ENCODE measurements at places on chromosomes 16 and 17.

GRCh38 chr17:38560503-38561318 lies 45.0 kb downstream of the SRCIN1 start:
- no peak for DNase-seq

DNA sequence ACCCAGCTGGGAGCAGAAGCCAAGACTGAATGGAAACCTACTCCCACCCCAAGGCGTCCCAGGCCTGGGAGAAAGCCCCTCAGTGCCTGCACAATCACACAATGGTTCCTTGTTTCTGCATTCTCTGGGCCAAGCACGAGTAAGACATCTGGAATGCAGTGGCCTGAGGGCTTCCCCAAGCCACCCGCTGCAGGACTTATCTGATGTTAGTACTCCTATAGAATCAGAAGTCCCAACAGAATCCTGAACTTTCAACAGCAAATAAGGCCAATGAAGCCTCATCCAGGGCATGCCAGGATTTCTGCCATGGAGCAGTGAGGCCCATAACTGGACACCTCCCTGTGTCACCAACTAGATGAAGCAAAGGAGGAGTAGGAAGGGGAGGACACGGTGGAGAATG lies 28.6 kb downstream of the MYO18A start:
- no peak for DNase-seq

DNA sequence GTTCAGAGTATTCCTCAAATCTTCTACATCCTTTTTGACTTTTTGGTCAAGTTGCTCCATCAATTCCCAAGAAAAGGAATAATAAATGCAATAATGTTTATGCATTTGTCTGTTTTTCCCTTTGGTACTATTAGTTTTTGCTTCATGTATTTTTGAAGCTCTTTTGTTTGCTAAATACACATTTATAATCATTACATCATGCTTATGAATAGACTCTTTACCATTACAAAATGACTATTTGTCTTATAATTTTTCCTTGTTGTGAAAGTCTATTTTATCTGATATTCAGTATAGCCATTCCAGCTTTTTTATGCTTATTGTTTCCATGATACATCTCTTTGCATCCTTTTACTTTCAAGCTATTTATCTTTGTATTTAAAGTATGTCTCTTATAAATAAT lies 41.2 kb downstream of the CEP112 start:
- DNase-seq = no peak

- no peak for DNase-seq
Observed at GRCh38 chr17:80142929-80143328, 4.0 kb downstream of the EIF4A3 start.

GRCh38 chr17:79089720-79090442 lies 15.3 kb downstream of the ENGASE start:
- DNase-seq = no peak

DNA sequence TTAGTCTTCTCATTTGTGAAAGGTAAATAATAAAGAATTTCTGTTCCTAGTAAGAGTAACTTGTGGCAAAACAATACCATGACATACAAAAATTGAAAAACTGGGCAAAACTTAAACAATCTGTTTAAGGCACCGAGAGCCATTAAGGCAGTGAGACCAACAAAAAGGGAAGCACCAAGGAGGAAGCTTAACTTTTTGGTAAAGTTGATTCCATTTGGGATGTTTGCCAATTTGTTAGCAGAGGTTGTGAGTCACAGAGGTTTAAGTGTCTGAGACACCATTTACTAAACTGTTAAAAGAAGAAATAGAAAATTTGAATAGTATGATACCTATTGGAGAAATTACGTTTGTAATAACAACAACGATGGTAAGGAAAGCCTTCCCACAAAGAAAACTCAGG lies 4.9 kb downstream of the SLC35G3 start:
- DNase-seq = no peak

- no peak for DNase-seq
Observed at GRCh38 chr17:1800712-1801111, 29.0 kb downstream of the SMYD4 start.

GRCh38 chr16:57998992-57999365 lies 1.5 kb downstream of the ZNF319 start:
- no peak for DNase-seq

DNA sequence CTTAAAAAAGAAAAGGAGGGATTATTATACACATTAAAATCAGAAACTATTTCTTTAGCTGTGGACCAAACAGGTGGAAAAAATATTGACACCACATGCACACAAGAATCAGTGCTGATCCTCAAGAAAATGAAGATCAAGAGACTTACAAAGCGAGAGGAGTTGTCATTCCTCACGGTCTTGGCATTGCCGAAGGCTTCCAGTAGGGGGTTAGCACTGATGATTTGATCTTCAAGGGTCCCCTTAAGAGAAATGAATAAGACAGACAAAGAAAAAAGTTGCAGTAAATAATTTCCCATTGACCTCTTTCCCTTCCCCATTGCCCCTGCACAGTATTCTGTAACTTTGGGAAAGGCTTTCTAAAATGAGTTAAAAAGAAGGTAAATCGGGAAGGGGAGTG lies 6.0 kb downstream of the MYH4 start:
- DNase-seq = no peak

- DNase-seq = peak; percentile 44
Observed at GRCh38 chr17:48427598-48427997, 2.4 kb downstream of the SKAP1 start.

GRCh38 chr16:1820946-1821290 lies 5.7 kb downstream of the HAGH start:
- DNase-seq = no peak

DNA sequence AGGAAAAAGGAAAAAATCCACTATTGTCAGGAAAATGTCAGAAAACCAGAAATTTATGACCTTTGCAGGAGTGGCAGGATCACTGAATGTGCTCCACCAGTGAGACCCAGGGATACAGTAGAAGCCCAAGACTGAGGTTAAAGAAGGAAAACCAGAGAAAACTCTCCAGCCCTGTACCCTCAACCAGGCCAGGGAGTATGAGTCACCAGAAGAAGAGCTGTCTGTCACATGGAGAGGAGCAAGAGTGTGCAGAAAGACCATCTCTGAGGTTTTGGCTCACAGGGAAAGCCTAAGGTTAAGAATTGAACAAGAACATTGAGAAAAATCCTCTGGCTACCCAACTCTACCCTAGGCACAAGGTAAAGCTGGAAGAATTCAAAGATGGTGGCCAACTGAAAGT lies 47.6 kb upstream of the MON1B start:
- DNase-seq = no peak

DNA sequence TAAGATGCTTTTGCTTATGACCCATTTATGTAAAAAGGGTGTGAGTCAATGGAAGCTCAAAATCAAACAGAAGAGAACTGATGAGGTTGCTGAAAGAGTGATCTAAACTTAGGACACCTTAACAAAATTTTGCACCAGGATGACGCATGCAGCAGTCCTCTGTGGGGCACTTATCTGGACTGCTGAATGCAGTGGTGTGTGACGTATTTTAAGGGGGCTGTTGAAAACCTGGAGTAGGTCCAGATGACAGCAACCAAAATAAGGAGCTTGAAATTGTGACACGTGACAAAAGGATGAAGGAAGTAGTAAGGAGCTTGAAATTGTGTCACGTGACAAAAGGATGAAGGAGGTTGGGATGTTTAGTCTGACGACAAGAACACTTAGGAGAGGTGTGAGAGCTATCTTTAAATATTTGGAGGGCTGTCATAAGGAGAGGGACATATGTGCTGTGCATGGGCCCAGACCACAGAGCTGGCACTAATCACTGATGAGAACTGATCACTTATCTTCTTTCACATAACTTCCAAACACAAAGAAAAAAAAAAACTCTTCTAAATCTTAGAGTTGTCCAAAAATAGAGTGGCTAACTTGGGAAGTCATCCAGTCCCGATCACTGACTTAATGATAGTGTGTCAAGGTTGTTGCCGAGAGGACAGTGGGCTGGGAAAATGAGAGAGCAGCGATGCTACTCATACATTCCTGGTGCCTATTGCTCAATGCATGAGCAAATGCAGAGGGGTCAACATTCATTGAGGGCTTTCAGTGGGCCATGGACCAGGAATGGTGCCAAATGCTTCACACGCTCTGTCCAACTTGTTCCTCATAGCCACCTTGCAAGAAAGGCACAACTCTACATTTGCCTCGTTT lies 264.2 kb upstream of the ZFHX3 start:
- no peak for DNase-seq

DNA sequence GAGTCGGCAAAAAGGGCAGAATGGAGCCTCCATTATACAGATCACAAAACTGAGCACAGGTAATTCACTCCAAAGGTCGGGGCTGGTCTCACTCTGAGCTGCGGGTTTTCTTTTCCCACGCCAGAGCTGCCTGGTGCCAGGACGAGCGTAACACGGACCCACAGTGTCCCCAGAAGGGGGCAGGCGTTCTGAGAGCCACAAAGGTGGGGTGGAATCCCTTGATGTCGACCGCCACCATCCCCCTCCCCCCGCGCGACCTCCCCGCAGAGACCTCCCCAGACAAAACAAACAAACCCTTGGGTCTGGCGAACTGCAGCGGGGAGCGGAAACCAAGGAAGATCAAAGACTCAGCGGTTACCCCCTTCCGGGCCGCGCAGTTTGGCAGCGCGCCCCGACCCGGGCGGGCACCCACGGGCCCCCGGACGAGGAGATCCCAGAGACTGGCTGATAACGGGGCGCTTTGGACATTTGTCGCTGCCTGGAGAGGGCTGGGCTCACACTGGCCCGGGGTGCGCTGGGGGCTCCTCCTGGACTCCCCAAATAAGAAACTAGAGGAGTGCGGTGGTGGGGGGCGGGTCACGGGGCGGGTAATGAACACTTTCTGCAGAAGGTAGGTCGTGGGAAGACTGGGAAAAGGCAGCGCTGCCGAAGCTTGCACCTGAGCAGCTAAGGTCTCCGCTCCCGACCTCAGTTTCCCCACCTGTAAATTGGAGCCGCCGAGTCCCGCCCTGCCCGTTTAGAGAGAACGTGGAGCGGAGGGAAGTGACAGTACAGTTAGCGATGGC lies 664 bp upstream of the NKD1 start:
- DNase-seq = peak; percentile 84

GRCh38 chr16:26365161-26365940 lies 673.6 kb downstream of the HS3ST4 start:
- DNase-seq = no peak

- no peak for DNase-seq
Observed at GRCh38 chr17:75755205-75755901, 9.6 kb downstream of the GALK1 start.

DNA sequence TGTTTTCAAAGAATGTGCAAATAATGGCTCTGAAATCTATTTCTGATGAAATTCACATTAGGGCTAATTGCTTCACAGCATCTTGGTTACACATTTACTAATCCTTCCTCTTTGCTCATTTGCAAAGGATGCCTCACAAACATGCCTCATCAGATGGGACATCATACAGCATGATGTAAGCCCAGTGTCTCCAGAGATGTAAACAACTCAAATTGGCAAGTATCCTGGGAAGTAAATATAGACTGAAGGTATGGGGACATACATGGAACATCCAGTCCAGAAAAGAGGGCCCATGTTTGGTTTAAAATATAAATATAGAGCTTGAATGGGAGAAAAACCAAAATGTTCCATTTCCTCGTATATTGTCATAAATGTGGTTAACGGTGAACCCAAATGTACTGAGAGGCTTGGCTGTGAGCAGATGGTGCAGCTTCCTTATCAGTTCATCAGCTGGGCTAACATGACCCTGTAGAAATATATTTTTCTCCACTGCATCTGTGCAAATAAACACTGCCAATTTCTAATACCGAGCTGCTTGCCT lies 142.9 kb upstream of the NUDT7 start:
- no peak for DNase-seq

DNA sequence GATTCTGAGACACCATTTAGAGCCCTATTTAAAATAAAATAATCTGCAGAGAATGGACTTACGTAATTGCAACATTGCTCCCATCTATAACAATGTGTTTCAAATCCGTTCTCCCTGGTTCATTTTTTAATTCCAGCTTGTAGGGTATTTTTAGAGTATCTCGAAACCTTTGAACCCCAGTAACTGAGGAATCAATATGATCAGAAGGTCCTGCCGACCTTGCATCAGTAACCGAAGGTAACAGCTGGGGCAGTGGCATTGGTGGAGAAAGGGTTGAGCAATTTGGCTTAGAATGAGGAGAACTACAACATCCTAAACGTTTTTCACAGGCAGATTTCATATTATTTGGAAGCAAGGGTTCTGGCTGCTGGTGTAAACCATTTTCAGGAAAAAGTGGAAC lies 49.3 kb downstream of the N4BP1 start:
- DNase-seq = no peak

DNA sequence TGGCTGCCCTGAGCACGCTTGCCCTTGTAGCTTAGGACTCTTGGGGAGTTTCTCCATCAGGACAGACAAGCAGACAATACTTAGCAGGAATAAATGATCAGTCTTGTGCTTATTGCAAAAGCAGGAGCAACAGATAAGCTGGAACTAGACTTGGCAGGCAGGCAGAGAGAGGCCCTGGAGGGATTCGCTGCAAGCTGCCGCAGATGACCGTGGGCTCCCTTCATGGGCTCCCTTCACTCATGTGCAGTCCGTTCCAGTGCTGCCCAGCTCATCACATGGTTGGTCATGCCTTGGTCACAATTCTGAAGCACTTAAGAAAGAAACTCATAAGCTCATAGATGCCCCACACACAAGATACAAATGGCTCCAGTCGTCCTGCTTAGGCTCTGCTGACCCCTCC lies 2.4 kb upstream of the SLC5A10 start:
- no peak for DNase-seq

Data from activated effector memory CD4-positive, alpha-beta T cell treated with Interleukin-2 at 50 U/mL for 16 hours (primary cell).